ENCODE measurements at places on chromosomes 6 and 20.

- no peak for DNase-seq
These were observed 24.6 kb upstream of the CTNNBL1 start for GRCh38 chr20:37669062-37669772.

GRCh38 chr20:57432862-57433491 lies 41.8 kb downstream of the RBM38 start:
- peak; percentile 77 for DNase-seq

DNA sequence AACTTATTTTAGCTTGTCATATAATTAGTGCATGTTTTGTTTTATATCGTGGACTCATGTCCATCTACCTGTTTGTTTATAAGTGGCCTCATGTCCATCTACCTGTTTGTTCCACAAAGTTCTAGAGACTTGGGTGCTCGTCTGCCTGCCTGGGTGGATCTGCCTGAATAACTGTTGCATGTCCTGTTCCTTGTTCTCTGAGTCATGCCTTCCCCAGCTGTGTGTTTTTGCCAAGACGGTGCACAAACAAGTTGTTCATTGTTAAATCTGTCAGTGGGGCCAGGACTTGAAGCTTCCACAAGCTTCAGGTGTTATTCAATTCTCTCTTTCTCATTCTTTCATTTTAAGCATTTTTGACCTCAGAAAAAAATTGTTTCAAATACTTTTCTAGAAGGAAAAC lies 358.0 kb upstream of the CITED2 start:
- no peak for DNase-seq

DNA sequence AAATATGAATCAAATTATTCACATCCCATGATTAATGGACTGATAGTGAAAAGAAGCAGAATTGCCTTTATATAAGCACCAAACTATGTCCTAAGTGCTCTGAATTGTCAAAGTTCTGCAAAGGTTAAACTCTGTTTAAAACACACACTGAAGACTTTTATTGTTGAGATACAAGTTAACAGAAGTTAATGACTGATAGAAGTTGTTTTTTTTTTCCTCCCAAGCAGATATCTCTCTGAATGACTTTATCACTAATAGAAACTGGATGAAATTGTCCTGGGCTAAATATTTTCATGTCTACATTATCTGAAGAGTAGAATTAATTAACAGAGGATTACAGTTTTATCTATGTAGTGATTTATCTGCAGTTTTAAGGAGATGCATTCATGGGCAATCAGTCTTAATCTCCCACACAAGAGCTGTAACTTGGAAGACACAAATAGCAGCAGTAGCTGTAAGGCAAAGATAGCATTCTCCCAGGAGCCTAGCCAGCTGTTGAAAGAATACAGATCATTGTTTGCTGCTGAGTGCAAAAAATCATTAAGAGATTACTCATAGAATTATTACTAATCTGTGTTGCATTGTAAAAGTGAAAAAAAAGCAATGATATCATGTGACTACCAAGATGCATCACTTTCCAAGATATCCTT lies 49.9 kb downstream of the BMP5 start:
- no peak for DNase-seq

DNA sequence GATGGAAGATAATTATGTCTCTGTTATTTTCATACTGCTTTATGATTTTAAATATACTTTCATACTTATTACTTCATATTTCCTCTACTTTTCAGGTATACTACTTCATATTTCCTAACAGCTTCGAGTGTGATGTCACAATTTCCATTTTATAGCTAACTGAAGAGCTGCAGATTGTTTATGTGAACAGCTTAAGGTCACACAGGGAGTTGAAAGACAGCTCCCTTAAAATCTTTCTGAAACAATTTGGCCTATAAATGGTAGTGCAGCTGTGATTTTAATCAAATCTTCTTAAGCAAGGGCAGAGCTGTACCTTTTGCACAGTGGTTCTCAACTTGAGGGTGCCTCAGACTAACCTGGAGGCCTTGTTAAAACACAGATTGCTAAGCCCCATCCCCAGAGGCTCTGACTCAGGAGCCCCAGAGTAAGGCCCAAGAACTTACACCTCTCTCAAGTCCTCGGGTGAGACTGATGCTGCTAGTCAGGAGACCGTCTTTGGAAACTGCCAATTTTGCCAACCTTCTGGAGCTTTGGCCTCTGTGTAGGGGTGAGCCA lies 347.0 kb upstream of the HSF2 start:
- DNase-seq, result no peak

DNA sequence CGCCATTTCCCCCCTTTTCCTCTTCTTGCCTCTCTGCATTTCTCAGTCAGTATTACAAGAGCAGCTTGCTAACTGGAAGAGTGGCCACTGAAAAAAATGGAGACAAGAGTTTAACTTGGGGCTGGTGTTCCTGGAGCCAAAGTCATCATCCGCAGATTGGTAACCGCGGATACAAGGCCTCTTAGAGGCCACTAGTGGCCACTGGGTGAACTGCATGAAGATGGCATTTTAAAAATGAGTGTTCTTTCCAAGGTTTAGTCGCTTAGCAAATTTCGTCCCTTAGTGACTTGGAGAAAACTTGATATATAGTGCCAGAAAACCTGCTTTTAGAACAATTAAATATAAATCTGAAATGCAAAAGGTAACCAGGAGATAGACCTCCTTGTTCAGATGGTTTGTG lies 4.8 kb downstream of the F13A1 start:
- DNase-seq, result no peak

- DNase-seq, result no peak
These were observed 203.3 kb upstream of the PRDM1 start for GRCh38 chr6:105882828-105883227.
